ENCODE measurements at places on chromosomes 4 and X.

- DNase-seq = no peak
Measured at GRCh38 chr4:156953951-156954350, 17.6 kb downstream of the PDGFC start.

GRCh38 chrX:129318375-129318774 is 204.9 kb downstream of the SMARCA1 start:
- no peak for DNase-seq

DNA sequence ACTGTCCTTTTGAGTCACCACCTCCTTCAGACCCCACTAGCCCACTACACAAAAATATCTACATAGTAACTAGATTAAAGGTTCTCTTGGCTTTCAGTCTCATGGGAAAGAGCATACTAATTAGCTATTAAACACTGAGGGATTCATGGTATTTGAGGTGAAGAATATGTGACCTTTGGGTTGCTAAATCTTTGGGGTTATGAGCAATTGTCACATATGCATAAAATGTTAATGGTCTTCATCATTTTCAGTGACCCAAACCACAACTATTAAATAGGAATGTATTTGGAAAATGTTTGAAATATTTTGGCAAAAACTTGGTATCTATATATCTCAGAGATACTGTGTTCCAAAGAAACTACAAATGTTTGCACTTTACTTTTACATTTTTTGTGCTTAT is 365.1 kb downstream of the MAGEB5 start:
- no peak for DNase-seq

DNA sequence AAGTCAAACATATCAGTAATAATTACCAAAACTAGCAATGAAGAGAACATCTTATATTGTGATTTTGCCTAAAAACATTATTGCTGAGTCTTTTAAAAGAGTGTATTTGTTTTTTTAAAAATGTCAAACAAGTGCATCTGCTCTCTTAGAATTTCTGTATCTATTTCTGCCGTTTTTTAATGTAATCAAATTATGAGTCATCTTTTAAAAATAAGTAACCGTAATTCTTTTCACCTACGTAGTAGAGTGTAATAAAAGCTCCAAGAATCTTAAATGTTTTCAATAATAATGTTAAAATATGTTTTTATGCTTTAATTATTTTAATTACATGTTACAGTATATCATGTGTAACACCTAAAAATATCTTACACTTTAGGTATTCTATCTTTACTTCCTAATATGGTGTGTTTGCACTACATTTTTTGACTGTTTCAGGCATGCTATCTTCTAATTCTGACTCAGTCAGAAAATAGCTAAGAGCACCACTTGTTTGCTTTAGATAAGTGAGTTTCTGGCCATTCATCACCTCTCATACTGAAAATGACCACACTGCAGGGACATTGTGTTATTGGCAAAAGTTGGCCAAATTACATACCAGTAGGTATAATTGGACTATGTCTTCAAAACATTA is 368.5 kb downstream of the PCDH7 start:
- no peak for DNase-seq

- DNase-seq = no peak
Measured at GRCh38 chr4:87965501-87965975, 10.0 kb upstream of the SPP1 start.

DNA sequence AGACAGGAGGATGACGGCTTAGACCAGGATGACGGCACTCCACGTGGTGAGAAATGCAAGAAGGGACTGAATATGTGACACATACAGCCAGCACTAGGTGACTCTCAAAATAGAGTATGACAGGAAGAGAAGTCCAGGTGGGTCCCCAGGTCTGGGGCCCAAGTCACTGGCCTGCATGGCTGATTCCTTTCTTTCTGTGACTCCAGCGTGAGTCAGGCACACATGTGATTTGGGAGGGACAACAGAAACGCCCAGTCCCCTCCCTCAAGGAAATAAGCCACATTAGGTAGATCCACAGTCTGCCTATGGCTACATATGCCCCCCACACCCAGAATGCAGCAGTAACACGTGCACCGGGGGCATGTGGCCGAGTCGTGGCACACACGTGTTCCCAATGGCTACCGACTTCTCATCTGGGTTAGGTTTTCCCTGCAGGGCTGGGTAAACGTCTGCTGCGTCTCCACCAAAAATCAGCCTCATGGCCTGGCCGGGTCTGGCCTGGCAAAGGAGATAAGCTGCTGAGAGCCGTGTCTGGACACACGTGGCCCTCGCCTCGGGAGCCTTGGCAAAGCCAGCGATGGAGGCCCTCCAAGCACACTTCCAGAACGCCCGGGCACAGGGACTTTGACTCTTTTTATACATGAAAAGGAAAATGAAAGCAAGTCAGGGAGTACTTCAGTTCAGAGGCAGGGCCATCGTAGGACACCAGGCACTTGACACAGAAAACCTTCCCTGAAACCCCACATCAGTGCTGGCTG is 19.3 kb downstream of the SEL1L3 start:
- DNase-seq = no peak

DNA sequence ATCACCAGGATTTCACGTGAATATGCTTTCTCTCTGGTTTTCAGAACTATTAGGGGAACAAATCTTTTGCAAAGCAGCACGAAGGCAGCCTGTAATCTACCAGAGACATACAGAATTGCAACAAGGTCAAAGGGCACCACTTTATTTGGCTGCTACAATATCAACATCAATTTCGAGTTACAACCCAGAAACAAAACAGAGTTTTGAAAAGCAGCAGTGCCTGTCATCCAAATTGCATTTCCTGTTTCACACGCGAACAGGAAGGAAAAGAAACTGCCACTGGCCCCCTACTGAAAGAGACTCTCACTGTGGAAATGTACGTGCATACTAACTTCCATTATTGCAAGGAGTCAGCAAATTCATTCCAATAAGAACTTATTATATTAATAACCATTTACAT is 17.1 kb upstream of the C1QTNF7 start:
- DNase-seq = no peak

GRCh38 chrX:129786210-129786651 is 6.5 kb downstream of the SASH3 start:
- DNase-seq = no peak

GRCh38 chr4:27764526-27764837 is 903.8 kb downstream of the STIM2 start:
- DNase-seq = no peak

GRCh38 chrX:79400623-79401022 is 33.5 kb upstream of the ITM2A start:
- no peak for DNase-seq

DNA sequence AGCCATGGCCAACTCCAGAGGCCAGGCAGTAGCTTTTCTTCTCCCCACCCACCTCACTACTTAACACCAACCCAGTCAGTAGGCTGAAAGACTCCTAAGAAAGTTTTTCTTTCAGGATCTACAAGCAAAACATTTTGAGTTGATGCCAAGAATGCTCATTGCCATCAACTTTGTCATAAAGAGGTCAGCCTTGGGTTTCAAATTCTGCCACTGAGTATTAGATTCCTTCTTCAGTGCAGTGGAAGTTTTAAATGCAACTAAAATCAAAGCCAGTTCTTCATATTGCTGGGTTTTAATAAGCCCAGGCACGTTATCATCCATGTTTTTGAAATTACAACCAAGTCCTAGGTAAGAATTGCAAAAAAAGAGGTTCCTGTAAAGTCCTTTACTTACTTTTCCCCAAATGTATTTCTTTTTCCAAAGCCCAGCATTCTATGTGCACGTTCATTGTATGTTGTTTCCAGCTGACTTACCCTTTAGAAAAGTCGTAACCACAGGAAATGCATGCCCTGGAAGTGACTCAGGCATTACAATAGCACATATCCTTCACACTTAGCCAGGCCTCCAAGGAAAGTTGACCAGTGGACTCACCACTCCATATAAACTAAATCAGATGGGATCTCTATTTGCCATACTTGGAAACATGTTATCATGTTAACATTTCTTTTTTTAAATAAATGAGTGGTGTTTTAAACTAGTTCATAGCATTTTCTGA is 229.9 kb downstream of the SOX3 start:
- no peak for DNase-seq

- DNase-seq = no peak
Measured at GRCh38 chrX:153821066-153821465, 9.3 kb downstream of the PDZD4 start.

- no peak for DNase-seq
Measured at GRCh38 chr4:158162631-158163030, 10.2 kb downstream of the GASK1B start.

DNA sequence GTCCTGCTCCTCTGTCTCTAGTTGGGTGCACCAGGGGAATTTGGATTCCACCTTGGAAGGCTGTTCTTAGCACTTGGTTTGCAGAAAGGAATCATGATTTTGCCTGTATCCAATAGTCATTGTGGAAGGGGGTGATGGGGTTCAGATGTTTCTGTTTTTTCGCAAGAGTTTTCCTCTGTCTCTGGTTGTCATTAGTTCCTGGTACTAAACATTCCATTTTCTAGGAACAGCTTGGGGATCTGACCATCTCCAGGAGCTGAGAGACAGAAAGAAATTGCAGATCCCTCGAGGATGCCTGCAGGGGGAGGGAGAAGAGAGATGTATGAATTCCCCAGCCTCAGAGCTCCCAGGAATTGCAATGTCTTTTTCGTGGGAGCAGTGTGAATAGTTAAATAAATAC is 70.9 kb downstream of the CYTL1 start:
- no peak for DNase-seq

- no peak for DNase-seq
Measured at GRCh38 chrX:20973038-20973437, 401.2 kb upstream of the CNKSR2 start.

DNA sequence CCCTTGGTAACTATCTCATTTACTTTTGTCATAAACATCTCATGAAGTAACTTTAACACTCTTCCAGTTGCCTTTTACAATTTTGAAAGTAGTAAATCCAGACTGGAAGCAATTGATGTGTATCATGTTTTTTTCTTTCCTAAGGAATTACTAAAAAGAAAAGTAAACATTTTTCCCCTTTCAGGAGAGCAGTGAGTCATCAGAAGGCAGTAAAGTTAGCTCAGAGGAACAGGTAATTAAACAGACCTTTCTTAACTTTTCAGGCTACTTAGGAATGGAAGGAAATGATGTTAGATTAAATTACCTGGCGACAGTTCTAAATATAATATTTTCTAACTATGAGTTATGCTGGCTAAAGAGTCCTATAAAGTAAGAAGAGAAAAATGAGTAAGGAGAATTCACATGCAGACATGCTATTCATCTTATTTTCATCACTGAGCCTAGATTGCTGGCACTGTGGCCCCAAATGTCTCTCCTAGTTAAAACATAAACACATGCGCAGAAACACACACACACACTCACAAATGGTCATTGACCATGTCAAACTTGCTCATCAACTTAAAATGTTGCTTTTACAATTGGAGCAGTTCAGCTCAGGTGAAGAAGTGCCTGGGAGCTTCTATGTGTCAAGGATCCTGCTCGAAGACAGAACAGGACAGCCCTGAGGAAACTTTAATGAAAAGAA is 9.3 kb downstream of the DMP1 start:
- DNase-seq = no peak

DNA sequence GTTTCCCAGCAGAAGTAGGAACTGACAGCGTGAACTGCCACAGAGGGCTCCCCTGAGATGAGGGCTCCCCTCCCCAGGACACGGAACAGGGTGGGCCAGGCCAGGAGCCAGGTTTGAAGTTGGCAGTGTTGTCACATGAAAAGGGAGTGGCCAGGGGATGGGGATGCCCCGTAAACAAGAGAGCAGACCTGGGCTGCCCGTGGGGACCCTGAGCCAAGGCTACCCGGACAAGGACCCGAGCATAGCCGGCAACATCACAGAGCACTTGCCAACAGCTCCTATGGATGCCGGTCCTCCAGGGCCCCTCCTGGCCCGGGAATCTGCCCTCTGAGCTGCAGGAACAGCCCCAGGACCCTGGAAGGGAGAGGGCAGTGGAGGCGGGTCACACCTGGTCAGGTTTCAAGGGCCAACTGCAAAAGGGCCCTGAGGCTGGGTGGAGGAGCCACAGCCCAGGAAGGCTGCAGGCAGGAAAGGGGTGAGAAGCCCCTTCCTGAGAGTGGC is 102.1 kb downstream of the CPZ start:
- DNase-seq = no peak

- DNase-seq = no peak
Measured at GRCh38 chr4:53010318-53010717, 148.2 kb downstream of the RASL11B start.

DNA sequence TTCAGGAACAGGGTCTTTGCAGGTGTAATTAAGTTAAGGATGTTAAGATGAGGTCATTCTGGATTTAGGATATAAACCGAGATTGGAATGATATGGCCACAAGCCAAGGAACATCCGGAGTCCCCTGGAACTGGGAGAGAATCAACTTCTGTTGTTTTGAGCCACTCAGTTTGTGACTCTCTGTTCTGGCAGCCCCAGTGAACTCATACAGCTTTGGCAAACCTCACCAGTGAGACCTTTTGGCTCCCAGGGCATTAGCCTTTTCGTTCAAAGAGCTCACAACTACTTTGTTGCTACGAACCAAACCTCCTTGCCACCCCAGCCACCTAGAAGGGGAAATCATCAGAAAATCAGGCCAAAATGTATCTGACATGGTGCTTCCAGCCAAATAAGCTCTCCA is 80.4 kb downstream of the MTMR1 start:
- no peak for DNase-seq

GRCh38 chr4:177047070-177047850 is 254.5 kb upstream of the VEGFC start:
- peak; percentile 38 for DNase-seq

- DNase-seq = peak; percentile 24
Measured at GRCh38 chr4:109406337-109406931, 27.2 kb upstream of the SEC24B start.

DNA sequence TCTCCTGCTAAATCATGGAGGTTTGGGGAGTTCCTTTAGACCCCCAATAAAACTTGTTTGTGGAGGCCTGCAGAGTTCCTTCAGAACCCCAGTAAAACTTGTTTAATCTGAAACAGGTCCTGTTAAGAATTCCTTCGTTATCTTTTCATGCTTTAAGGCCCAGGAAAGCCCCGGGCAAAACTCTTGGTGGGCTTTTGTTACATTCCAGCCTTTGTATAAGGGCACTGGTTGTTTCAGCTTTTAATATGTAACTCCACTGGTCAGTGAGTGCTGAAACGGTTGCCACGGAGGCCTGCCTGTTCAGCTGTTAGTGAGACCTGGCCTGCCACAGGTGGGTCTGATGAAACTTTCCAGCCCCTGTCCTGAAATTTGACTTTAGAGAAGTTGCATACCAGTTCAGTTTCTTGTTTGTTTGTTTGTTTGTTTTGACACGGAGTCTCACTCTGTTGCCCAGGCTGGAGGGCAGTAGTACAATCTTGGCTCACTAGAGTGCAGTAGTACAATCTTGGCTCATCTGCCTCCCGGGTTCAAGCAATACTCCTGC is 12.4 kb upstream of the DHRSX start:
- no peak for DNase-seq

- DNase-seq = peak; percentile 5
Measured at GRCh38 chr4:72974694-72975487, 94.6 kb downstream of the COX18 start.

GRCh38 chr4:161359491-161359890 is 804.3 kb downstream of the FSTL5 start:
- DNase-seq = no peak

- no peak for DNase-seq
Measured at GRCh38 chr4:48739560-48740019, 40.5 kb downstream of the FRYL start.

GRCh38 chrX:53674581-53674980 is 11.9 kb downstream of the HUWE1 start:
- no peak for DNase-seq

- no peak for DNase-seq
Measured at GRCh38 chr4:141999446-142000143, 363.2 kb downstream of the IL15 start.

All from left renal pelvis (tissue), 4 donors.